ENCODE measurements at places on chromosomes 1 and 21.

- no peak for DNase-seq
Measured at GRCh38 chr1:201253906-201254624, 29.2 kb upstream of the PKP1 start.

GRCh38 chr1:234320549-234320948 is 52.7 kb upstream of the COA6 start:
- no peak for DNase-seq

- DNase-seq, result no peak
Measured at GRCh38 chr1:71054791-71055190, 7.2 kb upstream of the PTGER3 start.

DNA sequence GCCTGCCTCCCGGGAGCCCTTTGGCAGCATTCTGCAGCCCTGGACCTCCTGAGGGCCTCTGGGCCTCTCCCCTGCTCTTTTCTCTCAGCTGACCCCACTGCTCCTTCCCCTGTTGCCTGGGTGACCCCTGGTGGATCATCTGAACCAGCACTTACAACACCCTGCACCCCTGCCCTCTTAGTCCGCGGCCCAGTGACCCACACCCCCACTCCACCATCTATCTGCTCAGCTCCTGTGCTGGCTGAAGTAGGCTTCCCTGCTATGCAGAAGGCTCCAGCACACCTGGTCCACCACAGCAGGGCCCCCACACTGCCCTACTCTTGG is 74.0 kb downstream of the DMRTA2 start:
- DNase-seq, result no peak

GRCh38 chr1:43009274-43009673 is 50.6 kb upstream of the SLC2A1 start:
- no peak for DNase-seq

DNA sequence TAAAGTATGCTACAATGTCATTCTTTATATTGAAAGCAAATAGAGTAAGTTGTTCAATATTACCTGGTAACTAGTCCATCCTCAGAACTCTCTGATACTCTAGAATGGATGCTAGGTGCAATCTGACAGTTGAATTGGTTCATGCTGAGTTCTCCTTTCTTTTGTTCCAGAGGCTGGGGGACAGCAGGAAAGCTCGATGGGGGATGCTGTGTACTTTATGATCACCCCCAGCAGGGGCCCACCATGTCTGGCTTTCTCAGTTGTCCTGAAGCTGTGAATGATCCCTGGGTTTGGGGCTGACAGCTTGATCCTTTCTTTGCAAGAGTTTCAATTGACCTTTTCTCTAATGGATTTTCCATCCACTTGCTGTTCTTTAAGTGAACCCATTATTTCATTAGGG is 22.5 kb downstream of the FMN2 start:
- DNase-seq, result no peak

DNA sequence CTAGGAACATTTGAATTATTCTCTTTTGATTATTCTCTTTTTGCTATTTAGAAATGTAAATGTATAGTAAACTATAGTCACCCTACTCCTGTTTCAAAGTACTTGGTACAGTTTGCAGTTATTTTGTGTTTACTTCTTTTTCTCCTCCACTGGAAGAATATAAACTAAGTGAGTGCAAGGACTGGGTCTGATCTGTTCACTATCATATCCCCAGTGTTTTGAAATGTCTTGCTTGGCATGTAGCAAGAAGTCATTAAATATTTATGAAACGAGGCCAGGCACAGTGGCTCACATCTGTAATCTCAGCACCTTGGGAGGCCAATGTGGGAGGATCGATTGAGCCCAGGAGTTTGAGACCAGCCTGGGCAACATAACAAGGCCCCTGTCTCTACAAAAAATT is 35.8 kb upstream of the PODN start:
- DNase-seq, result no peak

- DNase-seq, result peak; percentile 41
Measured at GRCh38 chr1:2496087-2496622, 20.1 kb downstream of the PLCH2 start.

- no peak for DNase-seq
Measured at GRCh38 chr1:3777647-3778589, 5.4 kb downstream of the SMIM1 start.

- DNase-seq, result no peak
Measured at GRCh38 chr1:38839363-38839762, 20.2 kb downstream of the RRAGC start.

GRCh38 chr21:43304621-43305335 is 122.2 kb downstream of the SIK1 start:
- DNase-seq, result no peak

GRCh38 chr1:21793104-21793503 is 10.2 kb upstream of the USP48 start:
- DNase-seq, result no peak

DNA sequence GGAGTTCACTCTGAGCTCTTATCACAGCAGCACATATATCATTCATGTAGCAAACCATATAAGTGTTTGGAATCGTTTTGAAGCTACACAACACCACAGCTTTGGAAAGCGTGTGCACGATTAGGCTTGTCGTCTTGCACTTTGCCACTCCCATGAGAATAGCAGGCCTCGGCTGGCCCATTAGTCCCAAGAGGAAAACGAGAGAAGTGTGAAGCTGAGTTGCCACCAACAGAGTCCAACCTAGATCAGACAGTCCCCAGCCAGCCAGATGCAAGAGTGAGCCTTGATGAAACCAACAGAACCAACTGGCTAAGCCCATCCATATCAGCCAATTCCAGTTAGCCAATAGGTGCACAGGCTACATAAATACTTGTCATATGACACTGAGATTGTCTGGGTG is 238.4 kb downstream of the C1orf94 start:
- DNase-seq, result no peak

DNA sequence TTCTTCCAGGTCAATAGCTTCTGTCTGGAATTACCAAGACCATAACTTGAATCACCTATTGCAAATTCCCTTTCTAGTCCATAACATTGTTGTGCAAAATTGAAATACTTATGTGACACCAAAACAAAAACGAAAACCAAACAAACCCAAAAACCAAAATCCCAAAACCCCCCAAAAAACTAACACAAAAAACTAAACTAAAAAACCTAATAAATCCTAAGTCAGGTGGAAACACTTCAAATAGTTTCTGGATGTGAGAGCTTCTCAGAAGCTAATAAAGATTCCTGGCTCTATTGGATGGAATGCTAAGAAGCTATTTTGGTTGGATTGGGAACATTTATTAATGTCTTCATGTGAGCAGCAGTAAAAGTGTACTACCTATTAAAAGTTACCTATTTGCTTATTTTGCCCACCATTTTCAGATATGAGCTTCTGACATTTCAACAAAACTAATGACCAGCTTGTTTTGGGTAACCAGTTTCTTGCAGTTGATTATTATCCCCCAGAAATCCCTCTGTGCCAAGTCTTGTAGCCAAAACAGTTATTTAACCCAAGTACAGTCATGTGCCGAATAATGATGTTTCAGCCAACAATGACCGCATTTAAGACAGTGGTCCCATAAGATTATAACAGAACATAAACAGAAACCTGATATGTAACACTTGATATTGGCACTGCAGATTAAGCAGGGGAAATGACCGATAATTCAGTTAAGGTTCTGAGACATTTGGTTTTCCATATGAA is 76.4 kb downstream of the LTN1 start:
- DNase-seq, result no peak

GRCh38 chr1:91555074-91555730 is 54.6 kb downstream of the CDC7 start:
- DNase-seq, result no peak

DNA sequence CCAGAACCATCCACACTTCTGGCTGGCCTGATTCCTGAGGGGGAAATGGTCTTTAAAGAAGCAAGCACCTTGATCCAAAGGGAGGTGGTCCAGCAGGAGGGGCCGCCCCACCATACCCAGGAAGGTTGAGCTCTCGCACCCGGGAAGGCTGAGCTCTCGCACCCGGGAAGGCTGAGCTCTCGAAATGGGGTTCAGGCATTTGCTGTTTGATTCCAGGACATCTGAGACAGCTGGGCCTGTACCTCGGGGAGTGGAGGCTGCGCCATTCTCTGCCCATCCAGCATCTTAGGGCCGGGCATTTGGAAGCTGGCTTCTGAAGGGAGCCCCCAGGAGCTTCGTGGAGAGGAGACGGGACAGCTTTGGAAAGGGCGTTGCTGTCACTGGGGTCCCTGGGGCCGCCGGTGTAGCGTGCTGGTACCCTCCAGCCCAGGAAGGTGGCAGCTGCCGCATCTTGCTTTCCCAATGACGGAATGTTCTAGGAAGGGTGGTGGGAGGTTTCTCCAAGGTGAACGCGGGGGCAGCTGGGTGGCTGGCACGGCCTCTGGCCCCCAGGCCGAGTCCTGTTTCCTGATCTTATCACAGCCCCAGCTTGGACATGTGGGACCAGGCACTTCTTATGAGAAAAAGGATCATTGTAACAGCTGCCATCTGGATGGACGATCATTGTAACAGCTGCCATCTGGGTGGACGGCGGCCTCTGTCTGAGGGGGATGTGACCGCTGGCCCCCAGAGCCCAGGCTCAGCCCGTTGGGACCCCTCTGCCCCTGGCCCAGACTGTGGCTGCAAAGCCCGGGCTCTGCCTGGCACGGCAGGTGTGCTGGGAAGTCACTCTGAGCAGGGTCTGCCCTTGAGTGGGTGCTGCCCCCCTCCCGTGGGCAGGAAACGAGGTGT is 61.6 kb downstream of the COL18A1 start:
- peak; percentile 2 for DNase-seq

DNA sequence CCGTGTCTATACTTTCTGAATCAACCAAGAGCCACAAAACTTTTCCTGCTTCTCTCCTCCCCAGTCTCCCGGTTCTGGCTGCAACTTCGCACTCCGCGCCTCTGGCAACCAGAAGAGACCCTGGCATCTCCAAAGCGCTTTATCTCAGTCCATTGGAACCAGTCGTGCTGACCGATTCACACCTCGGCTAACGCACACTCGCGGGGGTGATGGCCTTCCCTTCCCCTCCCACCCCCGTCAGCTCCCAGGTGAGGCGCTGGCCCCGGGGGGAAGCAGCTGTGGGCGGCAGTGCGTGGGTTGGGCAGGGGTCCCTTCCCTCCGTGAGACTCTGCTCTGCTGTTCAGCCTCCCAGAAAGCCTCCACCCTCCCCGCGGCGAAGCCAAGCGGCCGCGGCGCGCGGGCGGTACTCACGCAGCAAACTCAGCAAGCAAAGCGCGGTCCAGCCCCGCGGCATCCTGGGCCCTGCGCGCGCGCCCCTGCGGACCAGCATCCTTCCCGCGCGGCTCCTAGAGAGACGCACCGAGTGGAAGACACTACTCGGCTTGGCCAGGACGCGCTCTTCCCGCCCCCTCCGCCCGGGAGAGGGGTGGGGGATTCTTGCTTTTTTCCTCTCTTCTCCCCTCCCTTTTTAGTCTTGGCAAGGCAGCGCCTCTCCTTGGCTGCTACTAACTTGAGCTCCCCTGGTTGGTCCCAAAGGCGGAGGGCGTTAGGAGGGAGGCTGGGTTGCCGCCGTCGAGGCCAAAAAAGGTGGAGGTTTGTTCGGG is at the start of gene CD34:
Gene CD34, minus strand, starts transcription at position 535 of the 764 bp plus-strand sequence. Its CDS starts 45 bp downstream, at position 490.
- no peak for DNase-seq

DNA sequence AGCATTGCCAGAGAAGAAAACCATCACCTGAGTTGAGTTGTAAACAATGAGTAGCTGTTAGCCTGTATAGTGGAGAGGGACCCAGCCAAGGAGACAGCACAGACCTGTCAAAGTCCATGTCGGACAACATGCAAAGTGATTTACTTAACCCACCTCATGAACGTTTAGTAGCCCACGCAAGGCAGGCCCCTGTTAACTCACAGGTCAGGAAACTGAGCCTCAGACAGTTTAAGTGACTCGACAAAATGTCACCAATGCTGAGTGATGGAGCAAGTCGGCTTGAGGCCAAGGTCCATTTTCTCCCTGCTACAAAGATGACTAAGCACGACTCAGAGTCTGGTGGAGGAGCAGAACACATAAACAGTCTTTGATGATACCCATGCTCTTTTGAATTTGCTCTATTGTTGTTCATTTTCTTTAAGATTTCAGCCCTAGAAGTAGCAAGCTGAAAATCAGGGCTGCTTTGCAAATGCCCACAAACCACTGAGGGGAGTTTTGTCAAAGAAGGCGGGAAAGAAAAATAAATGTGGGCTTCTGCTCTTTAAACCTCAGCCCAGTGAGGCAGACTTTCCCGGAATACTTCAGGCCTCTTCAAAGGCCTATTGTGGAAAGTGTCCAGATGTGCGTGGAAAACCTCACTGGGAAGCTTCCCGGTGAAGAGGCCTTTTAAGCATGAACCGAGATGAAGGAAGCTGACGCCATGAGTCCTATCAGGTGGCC is 83.8 kb upstream of the HOOK1 start:
- no peak for DNase-seq

GRCh38 chr1:85494074-85494903 is 29.3 kb upstream of the DDAH1 start:
- DNase-seq, result no peak

- DNase-seq, result no peak
Measured at GRCh38 chr1:27559466-27560030, 44.4 kb downstream of the AHDC1 start.

DNA sequence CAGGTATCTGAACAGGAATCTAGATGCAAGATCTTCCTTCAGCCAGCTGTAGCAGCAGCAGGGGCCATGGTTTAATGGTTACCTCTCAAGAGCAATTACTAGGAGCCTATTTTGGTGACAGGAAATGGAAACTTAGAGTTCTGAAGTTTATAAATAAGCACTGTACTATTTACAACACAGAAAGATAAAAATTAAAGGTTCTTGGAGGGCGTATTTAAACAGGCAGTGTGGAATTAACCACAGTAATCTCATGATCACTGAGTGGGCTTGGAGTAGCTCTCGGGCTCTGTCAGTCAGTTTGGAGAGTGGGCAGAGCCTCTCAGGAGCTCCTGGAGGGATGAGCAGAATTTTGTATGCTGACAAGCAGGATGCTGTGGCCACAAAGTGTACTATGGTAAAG is 10.2 kb upstream of the FCRL5 start:
- no peak for DNase-seq

DNA sequence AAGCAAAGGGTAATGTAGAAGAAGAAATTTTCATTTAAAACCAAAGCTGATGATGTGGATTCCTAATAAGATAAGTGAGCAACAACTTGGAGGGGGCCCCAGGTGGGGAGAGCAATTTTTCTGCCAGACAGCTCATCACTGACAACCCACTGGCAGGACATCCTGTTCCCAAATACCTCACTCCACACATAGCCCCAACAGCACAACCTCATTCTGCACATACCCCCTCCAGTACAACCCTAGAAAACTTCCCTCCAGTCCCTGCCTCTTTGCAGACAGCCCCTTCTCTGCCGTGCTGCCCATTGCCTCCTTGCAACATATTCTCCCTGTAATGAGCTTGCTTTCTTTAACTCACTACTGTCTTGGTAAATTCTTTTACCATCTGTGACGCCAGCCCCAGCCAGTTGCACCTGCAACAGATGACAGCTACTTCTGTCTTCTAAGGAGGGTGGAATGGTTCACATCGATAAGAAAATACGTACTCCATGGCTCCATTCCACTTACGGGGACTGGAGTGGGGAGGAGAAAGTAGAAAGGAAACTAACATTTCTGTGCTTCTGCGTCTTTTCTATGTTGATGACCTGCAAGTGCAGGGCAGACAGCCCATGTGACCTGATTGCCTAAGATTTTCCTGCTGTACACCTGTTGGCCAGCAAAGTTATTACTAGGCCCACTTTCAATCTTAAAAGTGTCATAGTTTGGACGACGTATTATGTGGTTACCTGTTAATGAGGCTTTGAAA is 14.7 kb downstream of the RHEX start:
- DNase-seq, result no peak

Data from T-helper 2 cell (primary cell).